ENCODE measurements at places on chromosomes 2 and 18.

DNA sequence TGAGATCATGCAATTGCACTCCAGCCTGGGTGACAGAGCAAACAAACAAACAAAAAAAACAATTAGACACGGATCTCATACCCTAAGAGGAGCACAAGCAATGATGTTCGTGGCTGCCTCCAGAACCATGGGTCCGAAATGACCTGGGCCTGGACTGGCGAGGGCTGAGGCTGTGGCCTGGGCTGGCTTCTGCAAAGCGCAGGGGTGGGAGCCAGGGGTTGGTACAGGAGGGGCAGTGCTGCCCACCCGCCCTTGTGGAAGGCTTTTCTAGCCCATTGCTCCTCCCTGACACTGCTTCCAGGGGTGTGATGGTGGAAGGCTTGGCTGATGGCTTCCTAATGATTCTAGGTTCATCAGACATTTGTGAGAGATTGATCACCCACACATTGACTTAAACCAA is 167.8 kb downstream of the FHOD3 start:
- no peak for DNase-seq

DNA sequence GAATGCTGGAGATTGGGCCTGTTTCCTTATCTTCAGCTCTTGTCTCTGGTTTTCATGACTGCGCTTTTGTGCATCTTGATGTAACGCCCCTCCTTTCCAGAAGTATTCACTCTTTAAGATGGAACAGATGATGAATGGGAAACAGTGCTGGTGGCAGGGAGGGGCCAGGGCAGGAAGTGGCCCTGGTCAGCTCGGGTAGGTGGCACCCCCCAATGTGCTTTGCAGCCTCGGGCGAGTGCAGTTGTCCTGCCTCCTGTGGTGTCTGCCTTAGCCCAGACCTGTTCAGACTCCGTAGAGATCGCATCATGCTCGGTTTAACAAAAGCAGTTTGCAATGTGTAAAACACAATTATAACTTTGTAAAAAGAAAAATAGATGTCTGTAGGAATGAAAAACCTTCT is 17.0 kb upstream of the MGAT4A start:
- DNase-seq = no peak

DNA sequence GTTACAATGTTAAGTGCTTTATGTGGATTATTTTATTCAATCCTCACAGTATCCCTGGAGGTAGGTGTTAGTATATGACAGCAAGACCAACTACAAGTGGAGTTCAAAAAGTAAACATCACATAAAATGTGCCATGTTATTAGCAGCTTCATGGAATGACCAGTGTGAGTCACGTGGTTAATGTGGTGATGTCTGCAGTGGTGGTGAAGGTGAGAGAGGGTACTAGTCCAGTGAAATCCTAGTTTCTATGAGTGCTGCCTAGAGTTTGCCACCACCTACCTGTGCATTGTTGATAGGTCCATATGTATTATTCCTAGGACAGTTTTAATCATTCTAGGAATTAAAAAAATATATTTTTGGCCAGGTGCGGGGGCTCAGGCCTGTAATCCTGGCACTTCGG is 865.2 kb upstream of the DDX18 start:
- no peak for DNase-seq

GRCh38 chr2:120110507-120110906 is 97.6 kb downstream of the EPB41L5 start:
- no peak for DNase-seq

DNA sequence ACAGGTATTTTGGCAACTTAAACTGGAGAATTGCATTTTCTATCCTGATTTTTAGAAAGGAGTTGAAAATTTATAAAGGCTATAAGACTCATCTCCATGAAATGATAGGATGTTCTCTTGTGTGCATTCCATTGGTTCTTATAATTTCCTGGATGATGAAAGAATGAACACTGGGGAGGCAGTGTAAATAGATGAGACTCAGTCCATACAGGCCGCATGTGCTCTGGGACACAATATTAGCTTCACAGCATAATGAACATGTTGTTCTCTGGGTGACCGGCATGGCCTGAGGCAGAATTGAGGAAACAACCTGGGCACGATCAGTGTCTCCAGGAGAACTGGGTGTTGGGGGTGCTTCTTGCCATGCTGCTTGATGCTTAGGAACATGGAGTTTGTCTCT is 38.8 kb downstream of the AOX1 start:
- DNase-seq = peak; percentile 83

DNA sequence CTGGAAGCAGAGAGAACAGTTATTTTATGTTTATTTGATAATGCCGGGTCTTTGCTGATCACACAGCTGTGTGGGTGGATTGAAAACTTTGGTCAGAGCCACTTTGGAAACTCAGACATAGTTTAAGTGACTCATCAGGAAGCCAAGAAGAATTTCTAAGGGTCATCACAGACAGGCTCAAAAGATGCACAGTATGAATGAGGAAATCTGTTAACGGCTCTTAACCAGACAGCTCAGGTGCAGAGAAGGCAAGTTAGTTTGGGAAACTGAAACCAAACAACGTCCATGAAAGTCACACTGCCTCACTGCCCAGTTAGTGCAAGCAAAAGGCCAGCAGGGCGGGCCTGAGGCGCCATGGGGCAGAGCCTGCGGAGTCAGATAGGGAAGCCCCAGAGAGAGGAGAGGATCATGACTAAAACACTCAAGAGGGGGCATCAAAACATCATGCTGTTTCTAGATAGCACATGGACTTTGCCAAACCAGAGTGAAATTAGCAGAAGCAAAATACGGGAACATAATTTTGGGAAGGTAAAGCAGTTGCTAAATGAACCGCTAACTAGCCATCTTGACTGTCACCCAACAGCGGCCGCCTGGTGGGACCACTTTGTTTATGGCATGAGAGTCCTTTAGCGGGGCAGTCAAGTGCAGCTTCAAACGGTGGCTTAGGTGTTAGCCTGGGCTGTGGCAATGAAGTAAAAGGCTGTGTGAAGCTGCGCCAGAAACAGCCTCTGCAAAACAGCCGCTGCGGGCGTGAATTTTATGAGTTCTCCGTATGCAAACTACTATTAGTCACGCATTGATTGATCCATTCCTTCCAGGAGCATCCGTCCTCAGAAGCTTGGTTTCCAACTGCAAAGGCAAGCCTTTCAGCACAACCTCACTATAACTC is 101.2 kb downstream of the KCTD18 start:
- DNase-seq = peak; percentile 87

- no peak for DNase-seq
Measured at GRCh38 chr2:65026154-65026553, 30.1 kb upstream of the CEP68 start.

- no peak for DNase-seq
Measured at GRCh38 chr2:150282357-150282756, 205.1 kb downstream of the RND3 start.

DNA sequence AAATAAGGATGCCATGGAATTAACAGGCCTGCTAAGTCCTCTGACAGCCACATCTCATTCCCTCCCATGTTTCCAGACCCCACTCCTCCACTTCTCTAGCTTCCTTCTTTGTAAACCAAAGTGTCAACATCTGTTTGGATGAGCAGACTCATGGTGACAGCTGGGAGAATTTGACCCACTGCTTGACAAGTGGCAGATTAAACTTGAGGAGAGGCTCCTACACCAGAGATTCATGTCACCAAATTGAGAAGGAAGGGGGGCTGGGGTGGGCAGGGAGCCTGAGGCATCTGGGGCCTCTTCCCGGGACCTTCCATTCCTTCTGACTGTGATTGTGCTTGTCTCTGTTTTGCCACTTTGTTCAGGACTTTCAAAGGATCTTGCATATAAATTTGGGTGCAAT is 41.0 kb upstream of the IGFBP5 start:
- no peak for DNase-seq

DNA sequence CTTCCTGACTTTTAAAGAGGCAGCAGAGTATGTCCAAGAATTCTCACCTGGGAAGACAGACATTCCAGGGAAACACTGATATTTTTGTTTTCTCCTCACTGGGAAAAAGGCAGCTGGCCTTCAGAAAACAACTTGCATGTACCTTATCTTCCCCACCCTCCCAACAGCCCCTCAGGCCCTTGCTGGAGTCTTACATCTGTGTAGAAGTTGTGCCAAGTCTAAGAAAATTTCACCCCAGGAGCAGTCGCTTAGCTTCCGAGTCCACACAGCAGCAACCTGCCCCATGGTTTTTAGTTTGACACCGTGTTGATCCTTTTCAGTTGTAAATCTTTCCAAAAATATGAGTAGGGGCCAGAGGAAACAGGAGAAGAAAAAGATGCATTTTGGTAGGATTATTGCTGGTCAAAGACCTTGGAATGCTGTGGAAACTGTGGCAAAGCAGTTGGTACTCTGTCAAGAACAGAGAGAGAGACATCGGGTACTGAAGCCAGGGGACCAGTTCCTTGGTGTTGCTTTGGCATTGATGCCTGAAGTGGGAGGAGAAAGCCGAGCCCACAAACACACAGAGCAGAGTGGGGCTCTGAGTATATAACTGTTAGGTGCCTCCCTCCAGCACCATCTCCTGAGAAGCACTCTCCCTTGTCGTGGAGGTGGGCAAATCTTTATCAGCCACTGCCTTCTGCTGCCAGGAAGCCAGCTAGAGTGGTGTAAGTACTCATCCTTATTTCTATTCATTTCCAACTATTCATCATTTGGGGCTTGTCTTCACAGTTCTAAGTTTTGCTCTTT is at the start of gene SLC14A1:
TSS of gene SLC14A1 (plus strand) at position 615 of the 789 bp plus-strand sequence. CDS start 6,140 bp downstream, outside the sequence.
- no peak for DNase-seq

GRCh38 chr2:68745006-68745405 is 10.4 kb downstream of the ARHGAP25 start:
- DNase-seq = no peak

GRCh38 chr18:12011957-12012549 is 30.7 kb downstream of the IMPA2 start:
- no peak for DNase-seq

- no peak for DNase-seq
Measured at GRCh38 chr2:111715987-111716904, 167.7 kb downstream of the ANAPC1 start.

DNA sequence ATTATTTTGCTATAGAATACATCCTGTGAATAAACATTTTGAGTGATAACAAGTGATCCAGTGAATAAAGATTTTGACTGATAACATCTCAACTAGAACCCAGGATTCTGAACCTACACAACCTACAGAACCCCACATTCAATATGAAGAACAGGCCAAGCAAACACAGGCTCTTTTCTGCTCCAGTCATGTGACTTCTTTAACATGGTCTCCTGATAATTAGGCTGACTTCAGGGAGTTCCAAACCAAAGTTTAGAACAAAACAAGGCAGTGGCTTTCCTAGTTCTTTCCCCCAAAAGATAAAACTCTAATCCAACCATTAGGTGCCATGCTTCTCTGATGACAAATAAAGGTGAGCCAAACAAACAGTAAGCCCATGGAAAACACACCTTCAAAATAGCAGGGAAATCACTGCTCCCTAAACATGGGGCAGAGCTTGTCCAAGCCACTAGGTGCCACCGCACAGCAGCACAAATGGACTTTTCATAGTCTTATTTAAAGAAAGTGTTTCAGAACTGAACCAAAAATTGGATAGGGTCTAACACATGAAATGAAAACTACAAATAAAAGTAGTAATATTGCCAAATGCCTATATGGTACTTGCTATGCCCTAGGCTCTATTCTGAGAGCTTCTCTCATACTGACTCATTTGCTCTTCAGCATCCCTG is 95.3 kb downstream of the EVA1A start:
- peak; percentile 45 for DNase-seq

- DNase-seq = no peak
Measured at GRCh38 chr2:191869178-191869577, 22.3 kb upstream of the CAVIN2 start.

DNA sequence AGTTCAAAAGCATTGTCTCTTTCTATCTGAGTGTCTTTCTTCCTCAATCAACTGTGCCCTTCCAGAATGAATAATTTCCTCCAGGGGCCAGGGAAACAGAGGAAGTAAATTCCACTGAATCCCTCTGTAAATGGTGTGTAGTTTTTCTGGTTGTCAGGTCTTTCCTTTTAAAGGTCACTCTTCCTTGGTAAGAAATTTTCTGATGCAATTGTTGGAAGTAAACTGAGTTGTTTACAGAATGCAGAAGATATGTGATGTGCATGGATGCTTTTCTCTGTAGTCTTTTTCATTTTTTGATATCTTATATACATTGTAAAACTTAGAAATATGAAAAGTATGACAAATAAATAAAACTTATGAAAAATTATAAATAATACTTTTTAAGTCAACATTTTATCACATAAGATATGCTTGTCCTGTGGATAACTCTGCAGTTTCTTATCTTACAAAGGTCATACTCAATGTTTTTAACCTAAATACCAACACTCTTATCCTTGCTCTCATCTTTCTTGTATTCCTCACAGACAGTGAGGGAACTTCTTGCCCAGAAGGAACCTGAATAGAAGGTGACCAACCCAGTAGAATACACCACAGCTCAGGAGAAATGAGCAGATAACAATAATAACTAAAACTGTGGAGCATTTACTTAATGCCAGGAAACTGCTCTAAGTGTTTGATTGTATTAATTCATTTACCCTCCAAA is 234.5 kb downstream of the METTL4 start:
- DNase-seq = no peak

- peak; percentile 76 for DNase-seq
Measured at GRCh38 chr18:9731380-9731779, 23.3 kb downstream of the RAB31 start.

DNA sequence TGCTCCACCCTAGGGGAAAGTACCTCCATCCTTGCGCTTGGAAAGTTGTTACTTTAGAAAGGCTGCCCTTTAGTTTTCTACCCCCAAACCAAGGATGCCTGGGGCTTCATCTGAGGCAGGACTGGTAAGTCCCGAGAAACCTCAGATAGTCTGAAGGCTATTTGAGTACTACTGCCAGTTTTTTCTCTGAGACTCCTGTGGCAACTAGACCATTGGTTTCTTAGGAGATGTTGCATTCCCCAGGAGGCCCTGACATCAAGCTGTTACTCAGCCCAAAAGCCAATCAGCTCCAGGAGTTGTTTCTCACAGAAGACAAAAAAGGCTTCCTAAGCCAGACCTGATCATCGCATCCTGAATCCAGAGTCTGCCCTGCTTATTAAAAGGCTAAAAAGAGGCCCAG is 67.2 kb downstream of the COLEC12 start:
- peak; percentile 59 for DNase-seq

DNA sequence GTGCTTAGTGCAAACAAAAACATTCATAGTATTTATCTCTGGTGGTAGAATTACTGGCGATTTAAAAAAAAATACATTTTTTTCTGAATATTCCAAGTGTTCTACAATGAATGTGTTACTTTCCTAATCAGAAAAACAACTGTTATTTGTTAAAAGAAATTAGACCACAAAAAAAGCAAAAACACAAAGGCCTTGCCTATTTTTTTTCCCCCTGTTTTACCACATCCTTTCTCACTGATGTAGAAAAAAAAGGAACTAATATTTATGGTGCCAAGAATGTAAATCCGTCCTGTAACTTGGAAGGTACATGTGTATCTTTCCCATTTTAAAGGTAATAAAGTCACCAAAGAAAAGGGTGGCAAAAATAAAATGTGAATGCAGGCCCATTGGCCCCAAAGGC is 28.4 kb upstream of the MGAT4A start:
- no peak for DNase-seq

- DNase-seq = no peak
Measured at GRCh38 chr2:239000500-239001073, 152.7 kb downstream of the TWIST2 start.

- no peak for DNase-seq
Measured at GRCh38 chr2:197196541-197197180, 113.9 kb downstream of the ANKRD44 start.

- no peak for DNase-seq
Measured at GRCh38 chr2:24509425-24509824, 18.4 kb downstream of the NCOA1 start.

Data from fibroblast of skin of right quadriceps (primary cell).